ENCODE measurements at places on chromosomes 16 and 17.
A peak's percentile ranks its signal among the peaks of the same experiment; 100 is the strongest.

DNA sequence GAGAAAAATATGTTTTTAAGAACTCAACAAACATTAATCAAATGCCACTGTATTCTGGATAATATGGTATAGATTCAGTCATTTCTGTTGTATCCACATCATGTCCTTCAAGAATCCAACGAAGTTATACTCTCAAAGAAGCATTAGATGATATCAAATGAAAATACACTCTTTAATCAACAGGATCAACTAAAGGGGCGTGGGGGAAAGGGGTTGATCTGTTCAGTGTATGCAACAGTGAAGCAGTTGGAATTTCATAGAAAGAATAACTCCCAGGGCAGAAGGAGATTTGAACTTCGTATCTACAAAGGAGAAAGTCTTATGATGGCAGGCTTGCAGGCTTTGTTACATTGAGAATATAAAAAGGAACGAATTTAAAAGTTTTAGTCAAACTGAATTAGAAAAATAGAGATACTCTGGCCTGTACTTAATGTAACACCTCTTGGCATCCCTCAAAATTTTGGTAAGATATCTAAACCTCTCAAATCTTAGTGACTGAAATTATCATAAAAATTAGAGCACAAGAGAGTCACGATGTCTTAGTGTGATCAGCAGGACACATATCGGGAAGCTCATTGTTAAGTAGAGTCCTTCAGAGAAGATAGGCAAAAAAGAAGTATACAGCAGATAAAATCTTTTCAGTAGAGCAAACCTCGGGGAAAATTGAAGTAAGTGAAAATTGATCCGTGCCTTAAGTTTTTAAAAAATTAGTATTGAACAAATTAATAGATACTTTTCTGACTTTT, 431.4 kb downstream of the KCNJ18 start:
- no peak for ATAC-seq

GRCh38 chr17:8887834-8888703, 20.6 kb upstream of the PIK3R6 start:
- peak; percentile 94 for ATAC-seq

DNA sequence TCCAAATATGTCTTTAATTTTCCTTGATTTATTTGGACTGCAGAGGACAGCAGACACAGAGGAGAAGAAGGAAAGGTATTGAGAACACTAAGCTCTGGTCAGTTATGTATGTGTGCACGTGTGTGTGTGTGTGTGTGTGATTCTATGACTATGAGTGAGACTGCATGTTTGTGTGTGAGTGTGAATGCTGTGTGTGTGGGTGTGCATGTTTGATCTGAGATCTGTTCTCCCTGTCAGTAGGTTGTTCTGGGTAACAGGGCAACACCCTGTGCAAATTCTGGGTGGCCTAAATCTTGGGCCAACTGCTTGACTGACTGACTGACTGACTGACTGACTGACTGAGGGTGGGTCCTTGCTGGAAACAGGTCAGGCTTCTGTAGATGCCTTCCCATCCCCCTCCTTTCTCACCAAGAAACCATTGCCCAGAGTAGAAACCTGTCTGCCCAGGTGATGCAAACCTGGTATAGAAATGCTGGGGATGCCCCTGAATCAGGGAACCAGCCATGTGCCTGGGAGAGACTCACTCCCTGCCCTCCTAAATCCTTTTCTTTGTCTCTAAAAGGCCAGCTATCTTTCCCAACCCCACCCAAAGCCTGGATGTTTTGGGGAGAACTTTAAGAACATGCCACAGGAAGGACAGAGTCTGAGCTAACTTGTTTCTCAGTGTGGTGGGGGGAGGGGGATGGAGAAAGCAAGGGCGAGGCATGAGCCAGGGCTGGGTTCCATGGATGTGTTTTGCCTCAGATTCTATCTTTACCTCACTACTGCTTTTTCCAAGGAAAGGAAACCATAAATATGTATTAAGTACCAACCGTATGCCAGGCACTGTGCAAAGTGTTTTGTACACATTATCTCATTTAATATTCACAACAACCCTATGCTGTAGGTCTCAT, 4.5 kb upstream of the NR1D1 start:
- no peak for ATAC-seq

GRCh38 chr16:12899529-12900143, 1.8 kb upstream of the SHISA9 start:
- ATAC-seq: no peak

DNA sequence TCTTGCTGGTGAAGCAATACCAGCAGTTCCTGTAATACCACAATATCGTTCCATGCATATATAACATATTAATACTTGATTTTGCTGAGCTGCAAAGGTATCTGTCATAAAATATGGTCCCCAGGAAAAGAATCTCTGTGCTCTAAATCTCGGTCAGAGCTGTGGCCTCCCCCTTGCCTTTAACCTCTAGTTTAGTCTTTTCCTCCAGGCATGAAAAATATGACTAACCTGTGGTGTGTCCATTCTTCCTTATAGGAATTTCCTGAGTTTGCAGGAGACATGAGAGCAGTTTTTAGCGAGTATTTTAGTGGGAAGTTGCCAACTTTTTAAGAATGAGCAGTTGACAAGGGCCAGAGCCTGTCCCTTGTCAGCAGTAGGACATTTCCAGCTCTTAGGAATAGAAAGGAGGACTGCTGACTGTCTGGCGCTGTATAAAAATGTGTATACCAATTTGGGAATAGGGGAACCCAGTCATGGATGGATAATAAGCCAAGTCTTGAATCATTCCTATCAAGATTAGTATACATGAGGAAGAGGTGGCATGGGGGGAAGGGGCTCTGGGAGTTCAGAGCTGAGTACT, 8.7 kb downstream of the ATXN1L start:
- ATAC-seq: no peak

- ATAC-seq: no peak
Measured at GRCh38 chr17:9818760-9819159, 3.1 kb downstream of the GSG1L2 start.

- no peak for ATAC-seq
Measured at GRCh38 chr16:52581530-52581929, 34.6 kb upstream of the TOX3 start.

- ATAC-seq: no peak
Measured at GRCh38 chr17:9874722-9875121, 30.3 kb downstream of the RCVRN start.

- no peak for ATAC-seq
Measured at GRCh38 chr16:81765969-81766368, 13.1 kb upstream of the PLCG2 start.

GRCh38 chr17:82817947-82818346, 21.9 kb downstream of the ZNF750 start:
- ATAC-seq: no peak

GRCh38 chr17:29664743-29665480, 42.2 kb upstream of the CORO6 start:
- peak; percentile 78 for ATAC-seq

DNA sequence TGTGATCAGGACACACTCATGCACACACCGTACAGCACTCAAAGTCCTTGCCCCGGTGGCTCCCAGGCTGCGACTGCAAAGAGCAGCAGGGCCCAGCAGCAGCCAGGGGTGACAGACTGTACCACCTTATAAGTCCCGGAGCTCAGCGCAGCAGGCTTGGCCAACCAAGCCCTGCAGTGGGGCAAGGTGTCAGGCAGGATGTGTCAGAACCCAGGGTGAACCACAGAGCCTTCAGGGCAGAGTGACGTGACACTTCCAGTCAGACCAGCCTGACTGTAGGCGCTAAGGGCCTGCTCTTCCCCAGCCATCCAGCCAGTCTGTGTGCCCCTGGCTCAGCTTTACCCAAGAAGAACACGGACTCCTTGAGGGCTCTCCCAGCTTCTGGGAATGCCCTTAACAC, 204.1 kb downstream of the COPRS start:
- no peak for ATAC-seq

DNA sequence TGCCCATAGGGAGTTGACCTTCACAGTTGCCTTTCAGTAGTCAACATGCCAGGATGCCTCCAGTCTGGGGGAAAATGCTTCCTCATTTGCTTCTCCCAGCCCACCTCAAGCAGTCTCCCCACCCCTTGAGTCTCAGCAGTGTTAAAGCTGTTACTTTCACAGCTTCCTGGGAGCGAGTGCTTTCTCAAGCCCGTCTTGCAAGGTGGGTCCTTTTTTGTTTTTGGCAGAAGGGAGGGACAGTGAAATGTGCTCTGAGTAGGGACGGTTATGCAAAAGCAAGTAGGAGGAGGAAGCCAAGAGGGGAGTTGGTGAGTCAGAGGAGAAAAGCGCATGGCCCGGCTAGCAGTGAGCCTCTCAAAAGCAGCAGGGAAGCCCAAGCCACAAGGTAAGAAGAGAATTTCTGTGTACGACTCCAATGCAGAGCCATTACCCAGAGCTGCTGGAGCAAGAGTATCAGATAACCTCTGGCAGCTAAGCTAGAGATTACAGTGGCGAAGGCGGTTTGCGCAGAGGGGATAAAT, at the start of gene CHST4:
TSS of gene CHST4 (plus strand) at position 316 of the 521 bp plus-strand sequence. CDS start 10,252 bp downstream, outside the sequence.
- ATAC-seq: peak; percentile 94

- ATAC-seq: peak; percentile 75
Measured at GRCh38 chr16:85056211-85056748, 28.7 kb downstream of the KIAA0513 start.

GRCh38 chr16:49833796-49834530, 21.9 kb downstream of the ZNF423 start:
- ATAC-seq: no peak

DNA sequence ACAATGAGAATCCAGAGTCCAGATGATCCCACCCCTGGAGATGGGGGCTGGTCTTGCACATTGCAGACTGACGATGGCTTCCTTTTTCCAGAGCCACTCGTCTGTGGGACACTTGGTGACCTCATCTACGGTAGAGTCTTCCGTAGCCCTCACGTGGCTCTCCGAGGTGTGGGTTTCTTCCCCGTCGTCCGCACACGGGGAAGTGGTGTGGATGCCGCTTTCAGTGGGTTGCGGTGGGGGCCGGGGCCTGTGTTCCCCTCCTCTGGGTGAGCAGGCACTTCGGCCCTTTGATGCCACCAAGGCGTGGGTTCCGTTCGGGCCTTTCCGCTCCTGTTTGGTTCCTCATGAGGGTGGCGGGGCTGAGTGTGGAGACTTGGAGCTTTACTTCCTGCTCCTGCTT, 21.4 kb downstream of the BAIAP2 start:
- no peak for ATAC-seq

Measured in SK-N-SH treated with all-trans-retinoic acid at 6 μM for 48 hours (cell line).